ENCODE measurements at places on chromosomes 1 and 21.

DNA sequence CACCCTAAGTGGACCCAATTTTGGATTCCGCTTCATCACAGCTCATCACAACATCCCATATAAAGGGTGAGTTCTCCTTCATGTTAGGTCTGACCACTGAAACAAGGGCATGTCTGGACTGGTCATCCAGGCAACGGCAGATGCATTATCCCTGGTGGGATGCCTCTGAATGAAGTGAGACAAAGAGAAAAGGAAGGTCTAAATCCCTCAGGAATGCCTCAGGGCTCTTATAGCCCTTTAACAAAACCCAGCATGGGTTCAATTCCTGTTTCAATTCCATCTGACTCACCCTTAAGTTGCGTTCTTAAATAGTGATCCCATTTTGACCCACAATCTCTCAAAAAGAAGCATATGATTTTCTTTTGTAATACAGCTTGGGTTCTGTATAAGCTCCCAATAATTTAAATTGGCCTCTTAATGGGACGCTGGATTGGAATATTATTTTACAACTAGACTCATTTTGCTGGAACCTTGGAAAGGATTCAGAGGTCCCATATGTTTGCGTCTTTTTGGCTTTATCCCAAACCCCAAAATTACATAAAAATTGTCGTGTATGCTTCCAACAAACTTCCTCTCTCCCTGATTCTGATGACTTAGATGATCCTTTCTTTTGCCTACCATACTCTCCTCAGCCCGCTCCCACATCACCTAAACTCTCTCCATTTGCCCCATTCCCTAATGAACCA is 287.4 kb upstream of the ZP4 start:
- DNase-seq = no peak

- DNase-seq = no peak
Measured at GRCh38 chr1:36352125-36352909, 28.9 kb upstream of the EVA1B start.

- no peak for DNase-seq
Measured at GRCh38 chr1:203453016-203453415, 22.6 kb upstream of the PRELP start.

GRCh38 chr21:43331962-43332828 is 94.7 kb downstream of the SIK1 start:
- no peak for DNase-seq

DNA sequence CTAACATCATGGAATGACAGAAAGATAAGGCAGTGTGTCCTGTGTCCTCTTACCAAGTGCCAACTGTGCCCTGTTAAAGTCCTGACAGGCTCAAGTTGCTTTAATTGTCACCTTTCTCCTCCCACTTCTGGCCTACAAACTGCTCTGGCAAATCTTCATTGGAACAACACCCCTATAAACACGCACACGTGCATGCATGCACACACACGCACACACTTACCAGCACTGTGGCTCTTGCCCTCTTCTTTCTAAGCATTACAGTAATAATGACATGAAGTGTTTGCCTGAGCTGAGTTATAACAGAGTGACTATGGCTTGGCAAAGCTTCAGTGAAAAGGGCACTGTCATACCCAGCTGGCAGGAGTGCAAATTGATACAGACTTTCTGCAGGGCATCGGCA is 82.3 kb upstream of the SYT6 start:
- no peak for DNase-seq

GRCh38 chr1:64568171-64568450 is 98.2 kb downstream of the CACHD1 start:
- no peak for DNase-seq
